Neuronal stem cell (in vitro differentiated cells): ENCODE measurements at places on chromosomes 6 and 20.

DNA sequence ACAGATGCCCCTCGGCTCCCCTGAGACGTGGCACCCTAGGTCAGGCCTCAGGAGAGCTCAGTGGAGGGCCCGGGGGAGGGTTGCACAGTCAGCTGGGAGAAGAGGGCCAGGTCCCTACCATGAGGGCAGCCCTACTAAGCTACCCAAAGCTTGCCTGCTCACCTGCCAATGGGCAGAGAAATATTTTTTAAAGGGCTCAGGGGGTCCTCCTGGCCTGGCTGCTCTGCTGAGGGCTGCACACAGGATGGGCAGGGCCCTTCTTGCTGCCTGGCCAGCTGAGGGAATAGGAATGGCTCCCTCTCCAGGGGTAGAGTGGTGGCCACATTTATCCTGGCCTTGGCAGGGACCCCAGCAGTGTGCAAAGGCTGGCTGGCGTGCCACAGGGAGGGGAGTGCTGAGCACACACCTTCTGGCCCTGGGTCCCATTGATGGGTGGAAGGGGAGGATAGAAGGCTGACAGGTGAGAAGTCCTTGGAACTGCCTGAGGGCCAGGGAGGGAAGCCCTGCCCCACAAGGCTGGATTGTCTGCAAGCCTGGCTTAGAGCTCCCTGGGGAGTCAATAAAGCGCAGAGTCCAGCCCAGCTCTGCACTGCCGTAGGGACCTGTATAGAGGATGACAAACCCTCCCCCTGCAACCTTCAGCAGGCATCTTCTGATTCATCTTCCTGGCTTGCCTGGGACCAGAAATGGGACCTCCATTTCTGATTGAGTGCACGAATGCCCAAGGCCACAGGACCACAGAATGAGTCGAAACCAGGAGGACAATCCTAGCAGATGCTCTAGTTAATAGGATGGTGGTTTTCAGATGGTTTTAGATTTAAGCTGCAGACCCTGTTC, 62.1 kb downstream of the NOL4L start:
- DNase-seq = no peak

DNA sequence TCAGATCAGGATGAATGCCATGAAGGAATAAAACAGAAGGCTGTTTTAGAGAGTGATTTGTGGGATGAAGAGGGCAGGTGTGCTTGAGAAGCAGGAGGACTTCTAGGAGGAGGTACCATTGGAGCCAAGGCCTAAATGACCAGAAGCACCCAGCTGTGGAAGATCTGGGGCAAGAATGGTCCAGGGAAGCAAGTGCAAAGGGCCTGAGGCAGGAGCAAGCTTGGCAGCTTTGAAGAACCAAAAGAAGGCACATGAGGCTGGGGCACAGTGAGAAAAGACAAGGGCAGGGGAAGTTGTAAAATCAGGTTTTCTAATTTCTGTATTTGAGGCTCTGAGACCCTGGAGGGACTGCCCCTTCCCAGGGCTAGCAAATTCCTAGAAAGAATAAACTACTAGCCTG, 9.8 kb downstream of the SLC13A3 start:
- no peak for DNase-seq

DNA sequence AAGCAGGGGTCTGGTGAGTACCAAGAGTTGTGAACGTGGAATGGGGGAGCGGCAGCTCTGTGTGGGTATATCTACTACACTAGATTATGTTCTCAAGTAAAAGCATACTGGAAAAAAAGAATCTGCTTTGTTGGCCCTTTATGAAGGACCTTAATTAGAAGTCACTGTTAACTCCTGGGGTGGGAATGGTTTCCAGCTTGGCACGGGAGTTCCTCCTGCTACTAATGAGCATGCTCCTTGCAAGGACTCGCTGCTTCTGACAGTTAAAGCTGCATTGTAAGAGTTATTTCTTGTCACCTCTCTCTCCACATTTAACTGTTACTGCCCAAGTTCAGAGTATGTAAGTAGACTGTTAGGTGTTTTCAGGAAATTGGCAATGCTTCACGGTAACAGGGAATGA, 292.7 kb downstream of the ZFAND3 start:
- DNase-seq = no peak

DNA sequence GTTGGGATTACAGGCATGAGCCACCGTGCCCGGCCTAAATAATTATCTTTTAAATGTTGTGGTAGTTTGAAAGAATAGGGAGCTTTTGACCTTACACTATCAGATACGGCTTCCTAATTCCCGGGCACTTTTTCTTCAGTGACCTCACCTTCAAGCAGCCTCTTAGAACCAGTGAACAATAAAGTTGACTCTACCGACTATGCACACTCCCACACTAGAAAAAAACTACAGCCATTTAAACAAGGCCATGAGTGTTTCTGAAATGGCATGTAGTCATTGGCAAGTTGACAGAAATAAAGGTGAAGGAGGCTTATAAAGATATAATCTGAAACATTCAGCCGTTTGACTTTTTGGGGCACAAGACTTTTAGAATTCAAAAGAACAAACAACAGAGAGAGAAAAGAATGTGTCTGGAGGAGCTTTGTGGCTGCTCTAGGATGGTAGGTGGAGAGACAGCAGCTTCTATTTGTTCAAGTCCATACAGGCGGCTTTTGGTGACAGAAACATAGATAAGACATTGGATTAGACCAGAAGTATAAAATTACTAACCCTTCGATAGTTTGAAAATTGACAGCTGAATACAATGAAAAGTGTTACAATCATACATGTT, 75.2 kb downstream of the GJA1 start:
- no peak for DNase-seq

DNA sequence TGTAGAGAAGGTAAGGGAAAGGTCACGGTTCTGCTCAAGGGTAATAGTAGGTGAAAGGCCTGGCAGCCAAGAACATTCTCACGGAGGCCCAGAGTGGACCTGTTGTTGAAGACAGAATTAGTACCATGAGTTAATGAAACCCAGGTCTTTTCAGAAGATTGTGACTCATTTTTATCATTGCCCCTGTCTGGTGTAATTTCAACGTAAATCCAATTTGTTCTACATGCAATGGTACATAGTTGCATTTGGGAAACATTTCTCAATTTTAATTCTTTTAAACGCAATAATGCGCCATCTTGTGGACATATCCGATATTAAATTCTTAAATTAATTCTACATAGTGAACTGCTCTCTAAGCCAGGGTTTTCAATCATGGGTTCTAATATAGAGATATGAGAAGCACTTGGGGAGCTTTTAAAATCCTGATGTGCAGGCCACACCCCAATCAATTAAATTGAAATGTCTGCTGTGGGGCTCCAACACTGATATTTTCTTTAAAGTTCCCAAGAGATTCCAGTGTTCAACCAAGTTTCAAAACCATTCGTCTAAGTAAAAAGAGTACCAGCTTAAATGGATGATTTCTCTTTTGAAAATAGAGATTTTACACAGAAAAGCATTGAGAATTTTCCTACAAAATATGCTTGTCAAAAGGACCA, 257.4 kb downstream of the PLCB1 start:
- no peak for DNase-seq

- no peak for DNase-seq
These were observed 34.7 kb downstream of the CD24 start for GRCh38 chr6:106939848-106940247.

DNA sequence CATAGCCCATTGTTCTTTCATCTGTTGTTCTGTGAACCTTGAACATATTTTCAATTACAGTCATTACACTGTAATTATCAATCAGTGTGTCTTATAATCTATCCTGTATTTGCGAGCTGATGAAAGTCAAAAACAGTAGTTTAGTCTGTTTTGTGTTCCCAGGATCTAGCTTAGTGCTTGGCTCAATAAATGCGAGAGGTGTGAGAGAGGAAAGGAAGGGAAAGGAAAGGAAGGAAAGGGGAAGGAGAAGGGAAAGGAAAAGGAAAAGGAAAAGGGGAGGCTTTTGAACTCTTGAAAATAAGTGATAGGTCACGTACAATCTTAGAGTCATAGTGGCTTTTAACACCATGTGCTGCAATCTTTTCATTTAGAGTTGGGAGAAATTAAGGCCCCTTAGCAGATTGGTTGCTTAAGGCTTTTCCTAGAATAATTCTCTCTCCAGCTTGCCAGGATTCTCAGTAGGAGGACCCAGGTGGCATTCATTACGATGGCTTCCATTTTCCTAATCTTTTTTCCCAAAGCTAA, 433.8 kb upstream of the PLCB4 start:
- no peak for DNase-seq
